ENCODE measurements at places on chromosomes 2 and 18.

DNA sequence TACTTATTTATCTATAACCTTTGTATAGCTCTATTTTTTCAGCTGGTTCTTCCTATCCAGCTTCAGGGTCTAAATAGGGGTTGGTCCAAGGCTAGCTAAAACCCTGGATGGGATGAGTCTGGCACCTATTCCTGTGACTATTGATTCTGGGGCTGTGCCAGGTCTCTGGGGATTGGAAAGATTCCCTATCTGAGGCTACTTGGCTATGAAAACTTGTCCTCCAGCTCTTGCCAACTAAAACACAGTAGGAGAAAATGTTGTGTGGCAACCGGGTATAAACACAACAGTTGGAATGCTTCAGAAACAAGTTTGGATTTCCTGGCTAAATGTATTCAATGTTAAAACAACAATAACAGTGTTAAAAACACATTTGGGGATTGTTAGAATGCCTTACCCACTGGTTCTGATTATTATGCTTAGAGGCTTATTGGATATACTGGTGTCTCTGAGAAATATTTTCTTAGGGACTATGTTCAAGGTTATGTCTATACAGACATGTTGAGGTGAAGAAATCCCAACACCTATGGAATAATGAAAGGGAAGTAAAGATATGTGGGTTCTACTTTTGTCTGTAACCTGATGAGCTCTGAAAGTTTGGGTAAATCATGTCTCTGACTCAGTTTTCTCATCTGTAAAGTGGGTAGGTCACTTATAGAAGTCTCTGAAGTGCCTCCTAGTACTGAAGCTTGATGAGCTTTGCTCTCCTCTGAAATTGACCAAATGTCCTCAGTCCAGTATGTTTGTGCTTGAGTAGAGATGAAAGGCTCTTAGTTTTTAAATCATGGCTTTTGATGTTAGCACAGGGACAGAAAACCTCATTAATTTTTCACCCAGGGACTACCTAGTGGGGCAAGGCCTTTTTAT lies 460.7 kb downstream of the MTX2 start:
- DNase-seq = peak; percentile 55

DNA sequence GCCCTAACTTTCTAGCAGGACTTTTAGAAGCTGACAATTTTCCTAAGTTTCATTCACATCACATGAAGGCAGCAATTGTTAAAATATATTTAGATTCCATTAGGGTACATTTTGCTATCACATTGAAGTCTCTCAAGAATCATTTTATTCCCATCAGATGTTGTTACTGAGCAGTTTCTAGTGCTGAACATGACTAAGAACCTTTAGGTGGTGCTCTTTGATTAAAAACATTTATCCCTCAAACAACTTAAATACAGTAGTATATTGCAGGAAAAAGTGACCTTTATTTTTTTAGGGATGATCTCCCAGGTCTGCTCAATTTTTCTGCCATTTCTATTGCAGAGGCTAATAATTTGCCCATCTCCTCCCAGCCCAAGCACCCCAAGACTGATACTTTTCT lies 22.9 kb upstream of the NARS1 start:
- DNase-seq = peak; percentile 46

DNA sequence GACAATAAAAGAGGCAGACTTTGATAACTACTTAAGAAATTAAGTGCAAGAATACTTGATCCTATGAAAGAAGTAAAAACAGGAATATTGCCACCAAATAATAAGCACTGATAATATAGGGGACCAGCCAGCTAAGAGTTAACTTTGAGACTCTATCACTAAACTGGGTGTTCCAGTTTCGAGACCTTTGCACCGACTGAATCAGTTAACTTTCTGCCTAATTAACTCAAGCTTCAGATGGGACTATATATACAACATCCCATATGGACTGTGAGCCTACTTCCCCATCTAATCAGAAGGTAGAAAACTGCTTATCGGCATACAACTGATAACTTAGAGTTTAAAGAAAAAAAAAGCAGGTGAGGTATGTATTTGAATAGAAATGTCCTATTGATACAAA lies 25.8 kb upstream of the SLC9A2 start:
- DNase-seq = no peak

DNA sequence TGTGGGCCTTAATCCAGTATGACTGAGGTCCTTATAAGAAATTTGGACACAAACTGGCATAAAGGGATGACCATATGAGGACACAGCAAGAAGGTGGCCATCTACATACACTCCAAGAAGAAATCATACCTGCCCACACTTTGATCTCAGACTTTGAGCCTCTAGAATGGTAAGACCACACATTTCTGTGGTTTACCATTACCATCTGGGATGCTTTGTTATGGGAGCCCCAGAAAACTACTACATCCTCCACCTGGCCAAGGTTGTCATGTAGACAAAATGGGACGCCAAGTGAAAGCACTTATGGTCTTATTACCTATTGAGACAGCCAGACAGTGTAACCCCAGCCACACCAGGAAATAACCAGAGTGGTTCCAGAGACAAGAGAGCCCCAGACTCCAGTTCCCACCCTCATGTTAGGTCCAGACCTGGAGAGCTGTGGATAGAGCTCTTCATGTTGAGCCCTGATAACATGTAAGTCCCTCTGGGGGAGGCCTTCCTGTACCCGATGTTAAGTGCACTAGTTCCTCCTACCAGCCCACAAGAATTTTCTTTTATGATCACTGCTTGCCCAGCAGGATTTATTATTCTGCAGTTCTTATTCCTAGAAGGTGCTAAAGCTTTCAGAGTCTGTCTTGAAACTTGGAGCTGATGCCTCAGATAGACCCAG lies 4.6 kb upstream of the ADD2 start:
- no peak for DNase-seq

DNA sequence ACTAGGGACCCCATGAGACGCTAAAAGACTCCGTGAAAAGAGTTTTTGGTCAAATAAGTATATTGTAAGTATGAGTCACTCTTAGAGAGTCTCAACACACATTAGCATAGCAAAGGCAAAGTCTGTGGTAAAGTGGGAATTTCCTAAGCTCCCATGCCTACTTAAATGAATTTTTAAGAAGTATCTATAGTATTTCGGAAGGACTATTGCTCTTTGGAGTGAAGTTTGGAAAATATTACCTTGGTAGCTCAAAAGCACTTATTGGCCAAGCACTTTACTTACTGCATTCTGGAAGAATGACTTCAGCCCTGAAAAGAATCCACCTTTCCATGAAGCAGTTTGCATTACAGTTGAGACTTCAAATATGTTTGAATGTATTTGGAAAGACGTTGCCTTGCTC lies 57.1 kb downstream of the CAVIN2 start:
- DNase-seq = no peak

GRCh38 chr18:34772887-34773286 lies 62.8 kb downstream of the DTNA start:
- no peak for DNase-seq

GRCh38 chr2:26185954-26186770 lies 13.3 kb downstream of the GAREM2 start:
- no peak for DNase-seq

GRCh38 chr2:60549928-60550177 lies 3.6 kb downstream of the BCL11A start:
- no peak for DNase-seq

DNA sequence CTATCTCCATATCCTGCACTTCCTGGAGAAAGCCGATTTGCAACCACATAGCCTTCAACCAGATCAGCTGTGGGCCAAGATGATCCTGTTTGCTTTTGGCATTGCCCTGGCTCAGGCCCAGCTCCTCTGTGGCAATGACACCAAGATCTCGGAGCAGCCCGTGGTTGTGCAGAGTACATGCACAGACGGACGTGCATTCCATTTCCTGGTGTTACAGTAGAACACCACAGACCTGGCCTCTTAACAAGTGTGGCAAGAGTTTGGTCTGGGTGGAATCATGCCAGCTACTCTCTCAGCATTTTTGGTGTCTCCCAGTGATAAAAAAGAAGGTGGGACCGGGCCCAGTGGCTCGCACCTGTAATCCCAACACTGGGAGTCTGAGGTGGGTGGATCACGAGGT lies 20.0 kb downstream of the MALT1 start:
- no peak for DNase-seq

- DNase-seq = peak; percentile 49
Observed at GRCh38 chr18:8348051-8348720, 261.1 kb upstream of the RAB12 start.

DNA sequence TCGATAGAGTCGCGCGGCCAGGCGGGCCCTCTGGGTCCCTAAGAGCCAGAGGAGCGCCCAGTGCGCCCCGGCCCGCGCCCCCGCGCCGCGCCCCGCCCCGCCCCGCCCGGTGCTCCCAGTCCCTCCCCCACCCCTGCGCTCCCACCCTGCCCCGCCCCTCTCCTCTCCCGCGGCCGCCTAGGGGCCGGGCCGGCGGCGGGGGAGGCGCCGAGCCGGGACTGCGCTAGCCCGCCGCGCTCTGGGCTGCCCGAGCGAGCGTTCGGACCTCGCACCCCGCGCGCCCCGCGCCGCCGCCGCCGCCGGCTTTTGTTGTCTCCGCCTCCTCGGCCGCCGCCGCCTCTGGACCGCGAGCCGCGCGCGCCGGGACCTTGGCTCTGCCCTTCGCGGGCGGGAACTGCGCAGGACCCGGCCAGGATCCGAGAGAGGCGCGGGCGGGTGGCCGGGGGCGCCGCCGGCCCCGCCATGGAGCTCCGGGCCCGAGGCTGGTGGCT lies at the start of gene GPC1:
Gene GPC1 (plus strand): TSS at position 207 of the 491 bp plus-strand sequence. CDS start 256 bp downstream, at position 463.
- peak; percentile 82 for DNase-seq

DNA sequence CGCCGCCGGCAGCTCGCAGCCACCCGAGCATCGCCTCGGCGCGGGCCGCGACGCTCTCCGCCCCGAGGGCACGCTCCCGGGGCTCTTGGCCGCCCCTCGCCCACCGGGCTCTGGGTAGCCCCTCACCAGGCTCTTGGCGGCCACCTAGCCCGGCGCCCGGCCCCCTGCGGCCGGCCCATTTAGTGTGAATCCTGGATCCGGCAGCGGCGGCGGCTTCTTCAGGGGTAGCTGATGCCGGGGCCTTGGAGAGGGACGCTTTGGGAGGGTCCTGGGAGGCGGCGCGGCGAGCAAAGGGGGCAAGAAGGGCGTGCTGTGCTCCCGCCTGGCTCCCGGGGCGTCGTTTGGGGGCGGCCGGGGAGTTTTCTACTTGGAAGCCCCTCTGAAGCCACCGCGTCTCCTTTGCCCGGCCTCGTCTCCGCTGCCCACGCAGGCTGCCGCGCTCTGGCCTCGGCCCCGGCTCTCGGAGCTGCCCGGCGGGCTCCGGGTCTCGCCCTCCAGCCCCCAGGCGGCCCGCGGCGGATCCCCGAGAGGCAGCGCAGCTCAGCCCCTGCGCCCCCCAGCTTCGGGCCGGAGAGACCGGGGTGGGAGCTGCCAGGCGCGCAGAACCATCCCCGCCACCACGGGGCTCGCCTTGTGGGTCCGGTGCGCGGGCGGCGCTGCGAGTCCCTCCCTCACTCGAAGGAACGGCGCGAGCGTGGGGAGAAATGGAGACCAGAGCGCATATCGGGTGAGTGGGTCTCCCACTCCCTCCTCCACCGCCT lies 509 bp downstream of the PIEZO2 start:
- no peak for DNase-seq

DNA sequence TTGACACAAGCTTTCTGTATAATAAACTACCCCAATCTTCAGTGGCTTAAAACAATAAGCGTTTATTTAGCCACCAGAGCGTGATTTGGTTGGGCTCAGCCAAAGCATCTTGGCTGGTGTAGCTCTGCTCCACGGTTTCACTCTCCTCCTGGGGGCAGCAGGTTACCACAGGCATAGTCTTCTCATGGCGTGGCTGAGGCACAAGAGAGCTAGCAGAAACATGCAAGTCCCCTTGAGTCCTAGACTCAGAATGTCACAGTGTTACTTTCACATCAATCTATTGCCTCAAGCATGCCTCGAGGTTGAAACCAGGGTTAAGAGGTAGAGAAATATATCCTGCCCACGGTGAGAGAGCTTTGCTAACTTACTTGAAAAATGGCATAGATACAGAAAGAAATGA lies 19.9 kb upstream of the SLC9A2 start:
- no peak for DNase-seq

DNA sequence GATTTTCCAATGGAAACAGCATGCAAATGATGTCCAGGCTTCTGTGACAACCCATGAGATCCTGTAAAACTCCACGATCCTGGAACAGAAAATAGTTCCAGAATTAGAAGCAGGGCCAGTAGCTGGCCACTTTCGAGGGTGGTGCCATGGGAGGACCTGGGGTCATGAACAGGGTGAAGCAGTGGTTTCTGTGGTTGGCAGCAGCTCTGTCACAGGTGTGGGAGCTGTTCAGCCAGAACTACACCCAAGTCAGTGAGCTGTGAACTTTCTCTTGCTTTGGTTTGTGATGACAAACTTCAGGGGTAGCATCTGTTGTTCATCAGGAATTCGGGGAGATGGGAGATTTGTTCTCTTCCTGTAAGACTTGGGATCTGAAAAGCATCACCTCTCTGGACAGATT lies 314.4 kb upstream of the NT5C1B start:
- DNase-seq = no peak

DNA sequence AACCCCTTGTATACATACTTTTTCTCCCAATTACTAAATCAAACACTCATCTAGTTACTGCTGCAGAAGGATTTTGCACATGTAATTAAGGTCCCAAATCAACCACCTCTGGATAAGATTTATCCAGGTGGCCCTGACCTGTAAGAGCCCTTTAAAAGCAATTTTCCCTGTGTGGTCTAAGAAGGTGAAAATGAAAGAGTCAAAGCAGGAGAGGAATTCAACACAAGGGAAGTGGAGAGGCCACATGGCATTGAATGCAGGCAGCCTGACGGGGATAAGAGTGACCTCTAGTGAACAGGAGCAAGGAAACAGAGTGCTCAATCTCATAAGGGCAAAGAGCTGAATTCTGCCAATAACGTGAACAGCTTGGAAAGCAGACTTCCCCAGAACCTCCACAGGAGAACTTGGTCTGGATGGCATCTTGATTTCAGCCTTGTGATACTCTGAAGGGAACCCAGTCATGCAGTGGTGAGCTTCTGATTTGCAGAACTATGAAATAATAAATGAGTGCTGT lies 27.2 kb downstream of the PPP3R1 start:
- no peak for DNase-seq

DNA sequence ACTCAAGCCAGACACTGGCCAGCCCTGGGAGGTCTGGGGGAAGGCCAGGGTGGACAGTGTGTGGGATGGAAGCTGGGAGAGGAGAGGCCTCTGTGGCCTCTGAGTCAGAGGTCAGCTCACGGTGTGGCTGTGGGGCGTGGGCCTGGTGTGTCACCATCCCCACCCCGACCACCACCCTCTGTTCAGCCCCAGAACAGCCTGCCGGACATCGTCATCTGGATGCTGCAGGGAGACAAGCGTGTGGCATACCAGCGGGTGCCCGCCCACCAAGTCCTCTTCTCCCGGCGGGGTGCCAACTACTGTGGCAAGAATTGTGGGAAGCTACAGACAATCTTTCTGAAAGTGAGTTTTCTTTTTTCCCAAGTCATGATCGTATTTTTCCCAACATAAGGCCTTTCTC lies 110.5 kb downstream of the DYSF start:
- DNase-seq = no peak

- DNase-seq = no peak
Observed at GRCh38 chr2:134771313-134771801, 52.6 kb upstream of the TMEM163 start.

- DNase-seq = no peak
Observed at GRCh38 chr2:225930687-225931086, 531.2 kb downstream of the NYAP2 start.

- DNase-seq = no peak
Observed at GRCh38 chr2:36362291-36362690, 6.7 kb downstream of the CRIM1 start.

- no peak for DNase-seq
Observed at GRCh38 chr2:136188086-136188485, 70.1 kb upstream of the CXCR4 start.

Measured in brain (organoid and tissue), 16 donors.